ENCODE measurements at places on chromosomes 16 and 17.

- DNase-seq = no peak
Measured at GRCh38 chr17:19686400-19687090, 29.8 kb downstream of the SLC47A2 start.

DNA sequence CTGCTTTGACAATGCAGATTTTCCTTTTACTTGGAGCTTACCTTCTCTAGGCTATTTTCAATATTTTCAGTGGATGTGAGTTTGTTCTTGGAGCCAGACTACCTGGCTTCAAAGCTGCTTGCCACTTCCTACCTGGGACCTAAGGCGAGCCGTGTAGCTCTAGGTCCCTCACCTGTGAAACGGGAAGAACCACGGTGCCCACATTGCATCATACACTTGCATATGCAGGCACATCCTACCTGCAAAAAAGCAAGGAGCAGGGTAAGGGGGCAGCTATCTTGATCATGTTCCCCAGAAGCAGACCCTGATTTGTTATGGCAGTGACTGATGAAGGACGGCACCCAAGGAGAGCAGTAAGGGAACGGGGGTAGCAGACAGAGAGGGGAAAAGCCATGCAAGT, 27.0 kb upstream of the MPRIP start:
- no peak for DNase-seq

DNA sequence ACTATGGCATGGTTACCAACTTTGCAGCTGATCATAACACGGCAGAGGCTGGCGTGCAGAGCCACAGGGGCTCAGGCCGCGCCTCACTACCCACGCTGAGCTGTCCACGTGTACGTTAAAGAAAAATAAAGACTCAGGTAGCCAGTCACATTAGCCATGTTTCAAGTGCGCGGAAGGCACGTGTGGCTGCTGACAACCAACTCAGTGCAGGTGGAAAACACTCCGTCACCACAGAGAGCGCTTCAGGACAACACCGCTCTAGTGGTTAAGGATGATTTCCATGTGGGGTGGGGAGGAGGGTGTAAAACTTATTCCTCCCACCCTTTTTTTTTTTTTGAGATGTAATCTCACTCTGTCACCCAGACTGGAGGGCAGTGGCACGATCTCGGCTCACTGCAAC, 33.8 kb downstream of the ZCCHC14 start:
- DNase-seq = no peak

DNA sequence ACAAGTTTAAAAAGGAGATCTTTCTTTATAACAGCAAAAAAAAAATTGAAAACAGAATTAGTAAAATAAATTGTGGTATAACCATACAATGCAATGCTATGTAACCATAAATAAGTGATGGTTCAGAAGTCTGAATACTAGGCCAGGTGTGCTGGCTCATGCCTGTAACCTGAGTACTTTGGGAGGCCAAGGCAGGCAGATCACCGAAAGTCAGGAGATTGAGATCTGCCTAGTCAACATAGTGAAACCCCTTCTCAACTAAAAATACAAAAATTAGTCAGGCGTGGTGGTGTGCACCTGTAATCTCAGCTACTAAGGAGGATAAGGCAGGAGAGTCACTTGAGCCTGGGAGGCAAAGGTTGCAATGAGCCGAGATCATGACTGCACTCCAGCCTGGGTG, 34.6 kb downstream of the CCT6B start:
- no peak for DNase-seq

GRCh38 chr16:4136229-4136813, 20.1 kb upstream of the ADCY9 start:
- DNase-seq = no peak

DNA sequence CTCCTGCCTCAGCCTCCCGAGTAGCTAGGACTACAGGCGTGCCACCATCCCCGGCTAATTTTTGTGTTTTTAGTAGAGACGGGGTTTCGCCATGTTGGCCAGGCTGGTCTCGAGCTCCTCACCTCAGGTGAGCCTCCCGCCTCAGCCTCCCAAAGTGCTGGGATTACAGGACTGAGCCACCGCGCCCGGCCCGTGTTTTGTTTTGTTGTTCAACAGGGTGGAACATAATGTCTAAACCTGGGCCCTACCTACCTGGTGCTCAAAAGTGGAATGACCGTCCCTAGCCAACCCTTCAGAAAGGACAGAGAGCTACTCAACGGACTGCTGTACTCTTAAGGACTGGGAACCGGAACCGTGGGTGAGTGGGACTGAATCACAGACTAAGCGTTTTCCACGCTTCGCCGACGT, 772 bp upstream of the KIF22 start:
- DNase-seq = no peak

DNA sequence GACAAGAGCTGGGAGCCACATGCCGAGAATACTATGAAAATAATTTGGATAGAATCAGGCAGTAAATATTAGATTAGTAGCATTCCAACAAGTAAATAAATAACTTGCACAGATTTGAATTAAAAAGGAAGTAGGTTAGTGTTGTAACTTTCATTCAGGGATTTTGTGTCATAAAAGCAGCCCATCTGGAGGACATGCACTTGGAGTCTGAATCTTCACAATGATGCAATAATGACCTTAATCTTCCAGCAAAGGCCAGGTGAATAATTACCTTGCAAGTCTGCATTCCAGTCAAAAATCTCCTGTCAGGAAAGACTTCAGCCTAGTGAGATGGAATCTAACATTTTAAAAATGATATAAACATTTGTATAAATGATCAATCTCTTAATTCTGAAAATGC, 518.1 kb downstream of the KCNJ2 start:
- DNase-seq = no peak

Data from stimulated activated CD8-positive, alpha-beta memory T cell treated with anti-CD3 and anti-CD28 coated beads, Interleukin-15, amount 100 ng/mL, for 24 hours (primary cell).